Posterior vena cava (tissue), 2 donors: ENCODE measurements at places on chromosomes 5 and 9. TPM values are rescaled to one million over a fixed set of nuclear protein-coding genes. Genes with fewer than 3 reads are reported as not detected.

DNA sequence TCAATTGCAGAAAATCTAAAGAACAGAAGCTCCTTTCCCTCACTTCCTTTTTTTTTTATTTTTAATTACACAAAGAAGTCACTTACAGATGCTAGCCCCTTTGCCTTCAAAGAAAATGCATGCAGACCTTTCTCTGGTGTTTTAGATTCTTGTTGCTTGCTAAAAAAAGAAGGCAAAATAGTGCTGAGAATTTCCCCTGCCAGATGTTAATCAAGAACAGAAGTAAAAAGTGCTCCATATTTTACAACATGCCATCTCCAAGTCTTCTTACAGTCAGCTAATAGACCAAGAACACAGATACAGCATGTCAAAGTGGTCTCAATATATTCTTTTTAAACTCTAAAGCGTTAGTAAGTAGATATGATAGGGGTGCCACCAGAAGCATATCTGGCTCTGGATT, 142.8 kb upstream of the RGMB start:
- DNase-seq: no peak

DNA sequence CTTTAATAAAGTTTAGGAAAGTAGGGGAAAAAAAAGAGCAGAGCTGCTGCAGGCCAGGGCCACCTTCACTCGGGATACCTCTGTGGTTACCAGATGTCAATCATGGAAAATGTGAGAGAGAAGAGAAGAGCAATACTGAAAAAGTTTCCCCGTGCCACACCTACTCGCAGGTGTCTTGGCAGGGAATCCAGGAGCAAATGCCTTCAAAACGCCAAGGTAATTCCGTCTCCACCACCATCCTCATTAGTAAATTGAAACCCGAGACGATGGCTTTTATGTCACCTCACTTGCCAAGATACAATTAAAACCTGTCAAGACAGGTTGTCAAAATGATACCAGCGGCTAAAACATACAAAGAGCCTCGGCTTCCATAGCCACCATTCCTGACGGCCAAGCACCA, 49.7 kb downstream of the FAM81B start:
- no peak for DNase-seq

DNA sequence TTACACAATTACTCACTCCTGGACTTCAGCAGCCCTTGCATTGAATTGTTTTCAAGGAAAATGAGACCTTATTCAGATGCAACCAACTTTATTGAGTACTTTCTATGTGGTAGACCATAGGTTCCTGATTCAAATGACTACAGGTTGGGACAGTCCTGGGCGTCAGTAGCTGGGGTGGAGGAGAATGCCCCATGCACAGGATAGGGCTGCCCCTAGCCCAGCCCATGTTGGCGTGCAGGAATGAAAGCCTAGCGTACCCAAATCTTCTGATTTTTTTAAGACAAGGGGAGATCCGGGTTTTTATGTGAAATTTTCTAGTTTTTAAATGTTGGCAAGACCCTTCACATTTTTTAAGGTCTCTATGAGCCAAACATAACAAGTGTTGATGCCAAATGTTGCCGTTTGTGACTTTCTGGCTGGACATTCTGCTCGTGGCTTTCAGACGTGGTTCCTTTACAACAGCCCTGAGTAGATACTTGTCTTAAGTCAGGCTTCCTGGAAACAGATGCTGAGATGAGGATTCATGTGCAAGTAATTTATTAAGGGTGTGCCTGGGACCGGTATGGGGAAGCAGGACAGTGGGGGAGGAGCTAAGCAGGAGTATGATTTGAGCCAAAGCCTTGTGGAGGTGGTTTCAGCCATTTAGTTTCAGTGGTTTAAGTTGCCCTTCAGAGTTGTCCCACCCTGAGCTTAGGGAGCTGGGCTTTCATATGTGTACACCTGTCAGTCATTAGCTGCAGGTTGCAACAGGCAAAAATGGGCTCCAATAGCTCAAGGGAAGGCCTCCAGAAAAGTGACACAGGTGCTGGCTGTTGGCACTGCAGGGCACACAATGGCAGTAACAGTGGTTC, 154.1 kb downstream of the NTRK2 start:
- DNase-seq: no peak

DNA sequence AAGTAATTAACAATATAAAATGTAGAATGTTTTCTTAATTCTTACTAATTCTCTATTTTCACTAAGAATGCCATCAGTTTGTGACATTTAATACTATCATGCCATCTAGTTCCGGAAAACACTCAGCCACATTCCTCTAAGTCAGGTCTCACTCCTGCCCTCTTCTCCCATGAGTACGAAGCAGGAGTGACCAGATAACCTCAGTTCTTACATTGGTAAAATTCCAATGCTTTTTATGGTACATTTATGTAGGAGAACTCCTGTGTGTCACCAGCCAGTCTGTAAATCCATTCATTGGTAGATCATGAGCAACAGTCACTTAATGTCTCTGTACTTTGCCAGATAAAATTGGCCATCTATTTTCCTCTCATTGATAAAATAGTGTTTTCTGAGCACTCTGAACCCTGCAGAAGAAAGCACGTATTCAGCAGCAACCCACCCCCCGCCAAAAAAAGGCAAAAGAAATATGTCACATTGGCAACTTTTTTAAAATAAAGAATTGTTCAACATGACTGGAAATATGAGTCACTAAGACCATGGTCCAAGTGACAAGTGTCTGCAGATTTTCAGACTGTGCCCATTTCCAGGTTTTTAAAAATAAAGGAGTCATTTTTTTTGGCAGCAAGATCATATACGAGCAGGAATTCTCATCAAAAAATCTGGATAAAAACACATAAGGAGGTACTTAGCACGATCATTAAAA, 11.8 kb downstream of the GLIS3 start:
- no peak for DNase-seq

DNA sequence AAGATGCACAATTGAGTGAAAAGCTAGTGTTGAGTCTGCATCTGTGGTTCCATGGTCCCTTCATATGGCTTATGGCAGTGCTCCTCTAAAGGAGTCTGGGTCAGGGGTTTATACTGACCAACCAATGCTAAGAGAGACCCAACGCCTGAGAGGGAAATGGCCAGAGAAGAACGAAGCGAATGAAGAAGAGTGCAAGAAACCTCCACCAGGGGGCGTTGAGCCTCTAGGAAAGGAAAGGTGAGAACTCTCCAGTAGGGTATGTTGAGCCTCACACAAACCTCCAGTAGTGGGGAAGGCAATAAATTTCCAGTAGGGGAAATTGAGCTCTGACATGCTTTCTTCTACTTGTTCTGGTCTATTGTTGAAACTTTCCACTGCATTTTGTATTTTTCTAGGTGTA, 470.6 kb downstream of the PRDM9 start:
- no peak for DNase-seq

DNA sequence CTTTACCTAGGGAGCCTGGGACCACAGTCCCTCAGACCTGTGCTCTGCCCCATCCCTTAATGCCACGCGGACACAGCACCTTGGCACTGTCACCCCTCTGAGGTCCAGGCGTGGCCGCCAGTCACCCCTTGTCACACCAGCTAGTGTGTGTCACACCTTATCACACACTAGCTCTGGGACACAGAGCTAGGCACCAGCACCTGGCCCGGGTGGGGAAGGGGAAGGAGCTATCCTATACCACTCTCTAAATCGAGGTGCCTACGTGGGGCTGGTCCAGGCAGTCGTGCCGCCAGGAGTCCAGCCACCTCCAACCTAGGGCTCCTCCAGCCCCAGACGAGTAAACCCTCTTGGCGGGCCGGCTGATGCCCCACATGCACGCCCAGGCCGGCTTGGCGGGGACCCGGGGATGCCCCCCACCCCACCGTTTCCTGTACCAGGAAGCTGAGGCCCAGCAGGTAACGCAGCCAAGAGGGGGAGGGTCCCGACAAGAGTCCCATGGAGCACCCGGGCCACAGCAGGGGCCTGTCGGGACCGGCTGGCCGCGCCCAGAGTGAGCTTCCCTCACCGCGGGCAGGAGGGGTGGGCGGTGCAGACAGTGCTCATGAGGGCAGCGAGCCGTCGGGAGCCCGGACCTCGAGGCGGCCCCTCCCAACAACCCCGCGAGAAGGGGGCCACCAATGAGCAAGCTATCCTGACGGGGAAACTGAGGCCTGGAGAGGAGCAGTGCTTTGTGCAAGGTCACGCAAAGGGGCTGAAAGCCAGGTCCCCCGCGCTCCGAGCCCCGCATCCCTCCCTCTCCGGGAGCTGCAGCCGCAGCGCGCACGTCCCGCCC, 550 bp downstream of the CORO2A start:
- DNase-seq: peak; percentile 86

DNA sequence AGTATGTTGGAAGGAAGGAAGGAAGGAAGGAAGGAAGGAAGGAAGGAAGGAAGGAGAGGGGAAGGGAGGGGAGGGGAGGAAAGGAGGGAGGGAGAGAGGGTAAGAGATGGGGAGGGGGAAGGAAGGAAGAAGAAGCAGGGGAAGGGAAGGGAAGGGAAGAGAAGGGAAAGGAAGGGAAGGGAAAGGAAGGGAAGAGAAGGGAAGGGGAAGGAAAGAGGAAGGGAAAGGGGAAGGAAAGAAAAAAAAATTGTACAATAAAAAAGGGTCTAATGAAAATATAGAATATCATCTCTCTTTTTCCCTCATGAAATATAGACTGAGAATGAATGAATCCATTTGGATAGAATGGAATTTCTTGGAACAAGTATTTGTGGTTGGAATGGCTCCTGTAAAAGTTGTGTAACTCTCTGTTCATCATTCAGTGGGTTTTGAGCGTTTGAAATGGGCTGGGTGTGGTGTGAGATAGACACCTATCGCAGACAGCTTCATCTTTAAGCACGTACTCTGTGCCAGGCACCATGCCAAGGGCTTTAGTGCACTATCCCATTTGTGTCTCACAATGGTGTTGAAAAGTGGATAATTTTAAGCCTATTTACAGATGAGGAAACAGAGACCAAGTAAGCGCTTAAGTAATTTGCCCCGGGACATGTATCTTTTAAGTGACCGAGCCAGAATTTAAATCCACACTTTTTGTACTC, 11.6 kb upstream of the PAPPA start:
- no peak for DNase-seq

GRCh38 chr5:20166456-20166855, 178.5 kb upstream of the CDH18 start:
- no peak for DNase-seq

DNA sequence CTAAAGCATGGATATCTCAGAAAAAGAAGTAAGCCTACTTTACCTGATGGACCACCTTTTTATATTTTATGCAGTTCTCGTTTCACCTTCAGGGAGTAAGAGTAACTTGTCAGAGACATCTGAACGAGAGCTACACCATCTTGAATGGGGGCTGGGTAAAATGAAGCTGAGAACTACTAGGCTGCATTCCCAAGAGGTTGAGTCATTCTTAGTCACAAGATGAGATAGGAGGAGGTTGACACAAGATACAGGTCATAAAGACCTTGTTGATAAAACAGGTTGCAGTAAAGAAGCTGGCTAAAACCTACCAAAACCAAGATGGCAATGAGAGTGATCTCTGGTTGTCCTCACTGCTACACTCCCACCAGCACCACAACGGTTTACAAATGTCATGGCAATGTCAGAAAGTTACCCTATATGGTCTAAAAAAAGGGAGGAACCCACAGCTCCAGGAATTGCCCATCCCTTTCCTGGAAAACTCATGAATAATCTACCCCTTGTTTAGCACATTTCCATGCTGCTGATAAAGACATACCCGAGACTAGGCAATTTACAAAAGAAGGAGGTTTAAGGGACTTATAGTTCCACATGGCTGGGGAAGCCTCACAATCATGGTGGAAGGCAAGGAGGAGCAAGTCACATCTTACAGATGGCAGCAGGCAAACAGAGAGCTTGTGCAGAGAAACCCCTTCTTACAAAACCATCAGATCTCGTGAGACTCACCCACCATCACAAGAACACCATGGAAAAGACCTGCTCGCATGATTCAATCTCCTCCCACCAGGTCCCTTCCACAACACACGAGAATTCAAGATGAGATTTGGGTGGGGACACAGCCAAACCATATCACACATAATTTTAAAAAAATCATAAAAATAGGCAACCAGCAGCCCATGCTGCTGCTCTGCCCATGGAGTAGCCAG, 62.5 kb downstream of the GIN1 start:
- no peak for DNase-seq

DNA sequence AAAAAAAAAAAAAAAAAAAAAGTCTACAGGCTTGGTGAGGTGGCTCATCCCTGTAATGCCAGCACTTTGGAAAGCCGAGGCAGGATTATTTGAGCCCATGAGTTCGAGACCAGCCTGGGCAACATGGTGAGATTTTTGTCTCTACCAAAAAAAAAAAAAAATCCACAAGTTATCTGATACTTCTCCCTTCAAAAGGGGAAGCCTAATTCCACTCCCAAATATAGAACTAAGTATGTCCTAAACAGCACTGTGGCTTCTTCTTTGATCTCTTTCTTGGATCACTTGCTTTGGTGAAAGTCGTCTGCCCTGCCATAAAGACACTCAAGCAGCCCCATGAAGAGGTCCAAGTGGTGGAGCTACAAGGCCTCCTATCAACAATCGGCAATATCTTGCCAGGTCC, 18.8 kb upstream of the STING1 start:
- DNase-seq: no peak

DNA sequence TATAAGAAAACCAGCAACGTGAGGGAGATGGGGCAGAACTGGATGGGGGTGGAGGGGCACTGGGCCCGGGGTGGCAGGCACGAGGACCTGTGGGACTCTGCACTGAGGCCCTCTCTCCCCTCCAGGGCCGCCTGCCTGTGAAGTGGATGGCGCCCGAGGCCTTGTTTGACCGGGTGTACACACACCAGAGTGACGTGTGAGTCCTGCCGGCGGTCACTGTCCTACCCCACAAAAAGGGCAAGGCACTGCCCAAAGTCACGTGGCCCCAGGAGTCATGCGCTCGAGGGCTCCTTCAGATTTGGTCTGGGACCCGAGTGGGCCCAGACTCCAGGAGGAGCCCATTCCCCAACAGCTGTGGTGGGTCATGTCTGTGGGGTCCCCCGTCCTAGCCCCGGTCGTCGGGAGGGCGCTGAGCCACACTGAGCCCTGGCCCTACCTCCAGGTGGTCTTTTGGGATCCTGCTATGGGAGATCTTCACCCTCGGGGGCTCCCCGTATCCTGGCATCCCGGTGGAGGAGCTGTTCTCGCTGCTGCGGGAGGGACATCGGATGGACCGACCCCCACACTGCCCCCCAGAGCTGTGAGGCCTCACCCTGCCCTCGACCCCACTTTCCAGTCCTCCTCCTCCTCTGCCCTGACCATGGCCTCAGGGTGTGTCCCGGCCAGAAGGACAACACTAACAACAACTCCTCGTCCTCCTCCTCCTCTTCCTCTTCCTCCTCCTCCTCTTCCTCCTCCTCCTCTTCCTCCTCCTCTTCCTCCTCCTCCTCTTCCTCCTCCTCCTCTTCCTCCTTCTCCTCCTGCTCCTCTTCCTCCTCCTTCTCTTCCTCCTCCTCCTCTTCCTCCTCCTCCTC, 9.7 kb downstream of the FGFR4 start:
- no peak for DNase-seq

GRCh38 chr5:166369346-166369745, 1922.1 kb upstream of the WWC1 start:
- no peak for DNase-seq

GRCh38 chr9:105248691-105249090, 4.2 kb downstream of the SLC44A1 start:
- no peak for DNase-seq

The TESK1 gene
- total RNA-seq: 61.1 TPM

The GMCL2 gene
- total RNA-seq: not detected

The FAM169A gene
- total RNA-seq: 0.43 TPM
